Osteocyte (in vitro differentiated cells): ENCODE measurements at places on chromosomes 13 and 19. TPM values are rescaled to one million over a fixed set of nuclear protein-coding genes. Genes with fewer than 3 reads are reported as not detected.
A peak's percentile ranks its signal among the peaks of the same experiment; 100 is the strongest.

DNA sequence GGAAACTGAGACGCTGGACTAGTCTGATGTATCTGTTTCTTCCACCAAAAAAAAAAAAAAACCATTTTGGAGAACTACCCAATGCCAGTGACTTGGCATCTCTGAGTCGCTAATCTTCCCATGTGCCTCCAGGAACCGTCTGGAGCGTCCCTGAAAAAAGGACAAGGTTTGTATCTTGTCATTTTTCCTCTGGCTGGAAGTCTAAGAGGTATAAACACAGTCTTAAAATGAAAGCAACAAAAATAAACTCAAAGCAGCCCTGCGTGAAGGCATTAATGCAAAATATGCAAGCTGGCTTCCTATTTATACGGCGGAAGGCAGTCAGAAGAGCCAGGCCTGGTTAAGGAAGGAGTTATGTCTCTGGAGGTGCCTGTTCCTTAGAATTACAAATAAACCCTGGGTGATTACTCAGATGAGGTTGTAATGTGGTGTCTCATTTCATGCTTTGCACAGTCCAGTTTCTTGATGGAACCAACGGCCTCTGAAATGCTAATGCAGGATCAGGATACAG is 20.3 kb downstream of the ACTN4 start:
- no peak for DNase-seq

DNA sequence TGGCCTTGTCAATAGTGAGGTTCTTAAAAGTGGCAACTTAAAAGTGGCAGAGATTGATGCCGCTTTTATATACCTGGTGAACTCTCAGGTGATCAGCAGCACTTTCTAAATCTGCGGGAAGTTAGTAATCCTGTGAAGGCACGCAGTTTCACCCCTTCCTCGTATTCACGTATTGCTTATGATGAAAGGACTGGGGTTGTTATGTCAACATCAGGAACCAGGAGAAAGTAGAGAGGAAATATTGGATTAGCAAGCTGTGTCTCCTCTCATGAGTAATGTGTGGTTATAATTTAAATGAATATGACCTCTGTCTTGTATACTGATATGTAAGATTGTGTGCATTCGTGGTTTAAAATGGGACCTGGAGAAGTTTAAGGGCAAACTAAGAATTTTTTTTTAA is 544.6 kb downstream of the SLITRK6 start:
- DNase-seq: no peak

DNA sequence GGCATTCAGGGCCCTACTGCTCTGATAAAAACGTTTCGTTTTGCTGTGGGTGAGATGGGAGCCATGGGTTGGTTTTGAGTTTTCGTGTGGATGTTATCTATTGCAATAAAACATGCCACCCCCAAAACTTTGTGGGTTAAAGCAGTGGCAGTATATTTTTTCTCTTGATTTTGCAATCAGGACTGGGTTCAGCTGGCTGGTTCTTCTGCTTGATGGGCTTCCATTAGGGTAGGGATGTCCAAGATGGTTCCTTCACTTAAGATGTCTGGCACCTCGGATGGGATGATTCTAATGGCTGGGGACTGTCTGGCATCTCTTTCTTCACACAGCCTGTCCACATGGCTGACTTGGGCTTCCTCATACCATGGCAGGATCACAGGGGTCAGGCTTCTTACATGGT is 15.6 kb upstream of the PNMA8B start:
- DNase-seq: no peak

GRCh38 chr13:41137951-41138350 is 5.3 kb upstream of the KBTBD6 start:
- DNase-seq: no peak

GRCh38 chr19:14683439-14683838 is 6.4 kb upstream of the ZNF333 start:
- no peak for DNase-seq

DNA sequence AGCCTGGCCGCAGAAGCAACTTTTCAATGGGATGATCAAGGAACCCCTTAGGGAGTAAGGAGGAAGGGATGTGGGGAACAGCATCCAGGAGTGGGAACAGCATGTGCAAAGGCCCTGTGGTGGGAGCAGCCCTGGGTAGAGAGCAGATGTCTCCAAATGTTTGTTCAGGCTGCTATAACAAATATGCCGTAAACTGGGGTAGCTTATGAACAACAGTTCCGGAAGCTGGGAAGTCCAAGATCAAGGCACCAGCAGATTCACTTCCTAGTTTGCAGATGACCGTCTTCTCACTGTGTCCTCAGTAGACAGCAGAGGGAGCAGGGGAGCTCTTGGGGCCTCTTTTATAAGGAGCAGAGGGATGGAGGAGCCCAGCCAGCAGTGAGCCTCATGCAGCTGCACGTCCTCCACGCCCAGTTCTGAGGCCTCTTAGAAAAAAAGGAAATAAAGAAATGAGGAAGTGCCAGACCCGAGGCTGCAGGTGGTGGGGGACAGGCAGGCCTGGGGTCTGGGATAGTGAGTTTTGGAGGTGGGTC is 4.2 kb upstream of the LRRC25 start:
- DNase-seq: no peak

DNA sequence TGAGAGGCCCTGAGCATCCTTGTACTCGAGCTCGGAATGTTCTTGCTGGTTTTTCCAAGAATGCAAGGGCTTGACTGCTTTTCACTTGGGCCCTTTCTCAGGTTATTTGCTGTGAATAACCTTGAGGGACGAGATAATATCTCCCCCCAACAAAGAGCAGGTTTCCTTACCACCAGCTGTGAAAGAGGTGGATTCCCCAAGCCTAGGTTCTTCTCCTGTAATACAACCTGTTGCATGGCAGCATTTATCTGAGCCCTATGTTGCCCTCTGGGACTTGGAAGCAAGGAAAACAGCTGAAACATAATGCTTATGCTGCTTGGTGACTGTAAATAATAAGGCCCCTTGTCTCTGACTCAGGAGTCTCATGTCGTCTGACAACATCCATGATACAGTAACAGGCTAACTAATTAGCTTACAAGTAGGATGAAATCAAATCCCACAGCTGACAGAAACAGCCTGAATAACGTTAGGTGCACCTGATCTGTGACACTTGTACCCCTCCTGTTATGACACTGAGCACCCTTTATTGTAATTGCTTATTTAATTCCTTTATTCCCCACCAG is 43.6 kb upstream of the RCBTB2 start:
- no peak for DNase-seq

- DNase-seq: no peak
These were observed 146.0 kb upstream of the KLF12 start for GRCh38 chr13:74280093-74280794.

GRCh38 chr19:27794494-27795042 is 1418.4 kb downstream of the UQCRFS1 start:
- peak; percentile 83 for DNase-seq

DNA sequence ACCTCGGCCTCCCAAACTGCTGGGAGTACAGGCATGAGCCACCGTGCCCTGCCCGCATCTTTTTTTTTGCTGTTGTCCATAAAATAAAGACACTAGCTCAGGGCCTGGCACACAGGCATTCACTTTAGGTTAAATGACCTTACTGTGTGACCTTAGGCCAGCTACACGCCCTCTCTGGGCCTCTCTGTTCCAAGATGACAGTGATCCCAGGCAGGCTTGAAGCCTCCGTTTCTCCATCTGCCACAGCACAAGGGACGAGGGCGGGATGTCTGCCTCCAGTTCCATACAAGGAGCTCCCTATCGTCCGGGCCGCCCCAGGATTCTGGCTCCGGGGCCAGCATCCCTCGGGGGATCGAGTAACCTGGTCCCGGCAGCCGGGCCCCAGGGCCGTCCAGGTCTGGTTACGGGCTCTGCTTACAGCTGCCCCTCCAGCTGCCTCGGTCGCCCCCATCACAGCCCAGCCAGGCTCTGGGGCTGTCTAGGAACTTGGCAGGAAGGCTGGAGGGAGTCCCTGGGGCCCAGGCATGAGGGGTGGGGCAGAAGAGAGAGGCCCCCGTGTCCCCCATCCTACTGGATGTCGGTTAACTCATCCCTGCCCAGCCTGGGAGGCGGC is 11.9 kb upstream of the SEMA6B start:
- no peak for DNase-seq

- no peak for DNase-seq
These were observed 127.6 kb downstream of the TNFRSF19 start for GRCh38 chr13:23697772-23698313.

DNA sequence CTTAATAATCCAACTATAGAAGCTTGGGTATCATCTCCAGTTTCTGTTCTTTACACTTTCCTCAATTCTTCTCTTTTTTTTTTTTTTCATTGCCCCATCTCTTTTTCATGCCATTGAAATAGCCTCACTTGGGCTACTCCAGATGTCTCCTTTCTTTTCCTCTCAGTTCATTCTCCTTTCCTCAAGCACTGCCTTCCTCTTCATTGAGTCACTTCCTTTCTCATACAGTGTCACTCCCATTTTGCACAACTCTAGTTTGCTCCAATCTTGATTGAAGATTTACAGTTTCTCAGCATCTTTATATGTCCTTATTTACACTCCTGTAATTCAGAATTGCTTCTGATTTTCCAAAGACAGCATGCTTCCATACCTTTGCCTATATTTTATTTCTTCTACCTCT is 61.3 kb downstream of the IPO5 start:
- DNase-seq: no peak

GRCh38 chr19:29054886-29055675 is 157.9 kb downstream of the UQCRFS1 start:
- no peak for DNase-seq

DNA sequence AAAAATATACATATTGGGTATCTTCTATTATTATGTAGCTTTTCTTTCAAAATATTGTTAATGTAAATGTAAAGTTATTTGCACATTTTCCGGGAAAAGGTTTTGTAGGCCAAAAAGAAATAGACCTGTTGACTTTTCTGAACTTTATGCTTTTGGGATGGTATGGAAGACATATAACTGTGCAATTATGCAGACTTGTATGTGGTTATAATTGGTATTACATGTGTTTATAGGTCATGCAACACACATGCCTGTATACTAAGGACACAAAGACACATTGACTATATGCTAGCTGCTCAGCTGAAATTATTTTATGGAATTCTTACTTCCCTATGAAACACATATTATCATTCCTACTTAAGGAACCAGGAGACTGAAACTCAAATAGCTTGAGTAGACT is 2.3 kb upstream of the NBEA start:
- DNase-seq: no peak

DNA sequence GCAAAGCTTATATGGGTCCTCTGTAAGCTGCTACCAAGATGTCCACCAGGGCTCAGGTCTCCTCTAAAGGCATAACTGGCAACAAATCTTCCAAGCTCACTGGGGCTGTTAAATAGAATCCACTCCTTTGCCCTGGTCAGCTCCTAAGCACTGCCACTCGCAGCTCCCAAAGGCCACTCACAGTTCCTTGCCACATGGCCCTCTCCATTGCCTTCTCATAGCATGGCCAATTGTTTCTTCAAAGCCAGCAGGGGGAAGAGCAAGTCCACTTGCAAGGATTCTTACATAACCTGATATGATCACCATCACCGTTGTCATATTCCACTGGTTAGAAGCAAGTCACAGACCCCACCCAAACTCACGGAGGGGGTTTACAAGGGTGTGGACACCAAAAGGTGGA is 199.5 kb downstream of the SUCLA2 start:
- DNase-seq: no peak

DNA sequence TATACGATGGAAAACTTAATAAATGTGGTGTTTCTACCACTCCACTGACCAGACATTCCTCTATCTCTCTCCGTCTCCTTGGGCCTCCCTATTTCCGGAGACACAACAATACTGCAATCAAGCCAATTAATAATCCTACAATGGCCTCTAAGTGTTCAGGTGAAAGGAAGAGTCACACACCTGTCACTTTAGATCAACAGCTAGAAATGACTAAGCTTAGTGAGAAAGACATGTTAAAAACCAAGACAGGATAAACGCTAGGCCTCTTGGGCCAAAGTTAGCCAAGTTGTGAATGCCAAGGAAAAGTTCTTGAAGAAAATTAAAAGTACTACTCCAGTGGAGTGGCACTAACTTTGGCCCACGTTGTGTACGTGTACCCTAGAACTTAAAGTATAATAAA is 22.5 kb downstream of the ZDHHC20 start:
- no peak for DNase-seq

- no peak for DNase-seq
These were observed 794.3 kb upstream of the MIR17HG start for GRCh38 chr13:90553159-90553558.

GRCh38 chr19:18594824-18595373 is 6.3 kb downstream of the REX1BD start:
- no peak for DNase-seq

DNA sequence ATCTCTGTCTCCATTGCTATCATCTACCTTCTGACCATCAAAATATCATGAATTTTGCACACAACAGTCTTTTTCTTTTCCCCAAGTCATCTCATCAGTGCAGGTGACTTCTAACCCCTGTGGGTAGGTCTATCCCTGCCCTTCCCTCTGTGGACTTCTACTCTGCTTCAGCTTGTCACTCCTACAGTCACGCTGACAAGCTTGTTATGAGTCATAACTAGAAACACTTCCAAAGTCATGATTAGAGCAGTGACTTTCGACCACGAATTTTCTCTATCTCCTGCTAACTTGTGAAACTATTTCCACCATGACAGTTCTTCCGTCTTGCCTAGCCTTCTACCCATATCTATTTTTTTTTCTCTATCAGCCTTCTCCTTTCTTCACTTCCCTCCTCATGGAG is 343.7 kb upstream of the ARGLU1 start:
- DNase-seq: no peak

DNA sequence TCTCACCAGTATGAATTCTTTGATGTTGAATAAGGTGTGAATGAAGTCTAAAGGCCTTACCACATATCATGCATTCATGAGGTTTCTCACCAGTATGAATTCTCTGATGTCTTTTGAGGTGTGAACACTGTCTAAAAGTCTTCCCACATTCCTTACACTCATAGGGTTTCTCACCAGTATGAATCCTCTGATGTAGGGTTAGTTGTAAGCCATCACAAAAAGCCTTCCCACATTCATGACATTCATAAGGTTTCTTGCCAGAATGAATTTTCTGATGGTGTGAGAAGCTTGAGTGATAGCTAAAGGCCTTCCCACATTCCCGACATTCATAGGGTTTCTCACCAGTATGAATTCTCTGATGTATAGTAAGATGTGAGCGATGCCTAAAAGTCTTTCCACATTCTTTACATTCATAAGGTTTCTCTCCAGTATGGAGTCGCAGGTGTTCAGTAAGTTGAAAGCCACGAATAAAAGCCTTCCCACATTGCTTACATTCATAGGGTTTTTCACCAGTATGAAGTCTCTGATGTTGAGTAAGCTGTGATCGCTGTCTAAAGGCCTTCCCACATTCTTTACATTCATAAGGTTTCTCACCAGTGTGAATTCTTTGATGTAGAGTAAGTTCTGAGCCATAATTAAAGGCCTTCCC is 27.7 kb downstream of the ZNF461 start:
- no peak for DNase-seq

DNA sequence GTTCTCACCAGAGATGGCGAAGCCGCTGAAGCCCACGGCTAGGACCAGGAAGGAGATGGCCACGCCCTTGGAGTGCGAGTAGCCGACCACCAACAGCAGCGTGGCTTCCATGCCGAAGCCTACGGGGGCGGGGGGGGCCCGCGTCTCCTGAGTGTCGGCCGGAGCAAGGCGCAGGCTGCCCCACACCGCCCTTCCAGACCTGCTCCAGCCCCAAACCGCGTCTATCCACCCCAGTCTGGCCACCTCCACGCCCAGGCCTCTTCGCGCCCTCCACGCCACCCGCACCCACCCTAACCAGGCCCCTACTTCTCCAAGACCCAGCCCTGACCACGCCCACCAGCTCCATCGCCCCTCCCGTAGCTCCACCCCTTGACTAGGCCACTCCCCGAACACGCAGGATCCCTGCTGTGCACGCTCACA is 6.2 kb downstream of the GFY start:
- no peak for DNase-seq

Gene ATP1A3
- total RNA-seq: not detected in 2 replicates

Gene MCEMP1
- not detected in 2 replicates for total RNA-seq

Gene KIR2DL1
- total RNA-seq: not detected in 2 replicates

Gene LILRB3
- not detected in 2 replicates for total RNA-seq

Gene SHISA2
- total RNA-seq: 128 TPM in 2 replicates

Gene IGFL2
- not detected in 2 replicates for total RNA-seq

Gene TMPRSS9
- 0.08 TPM in 1 of 2 replicates, not detected in the other for total RNA-seq
